ENCODE measurements at places on chromosomes 11 and 22.

DNA sequence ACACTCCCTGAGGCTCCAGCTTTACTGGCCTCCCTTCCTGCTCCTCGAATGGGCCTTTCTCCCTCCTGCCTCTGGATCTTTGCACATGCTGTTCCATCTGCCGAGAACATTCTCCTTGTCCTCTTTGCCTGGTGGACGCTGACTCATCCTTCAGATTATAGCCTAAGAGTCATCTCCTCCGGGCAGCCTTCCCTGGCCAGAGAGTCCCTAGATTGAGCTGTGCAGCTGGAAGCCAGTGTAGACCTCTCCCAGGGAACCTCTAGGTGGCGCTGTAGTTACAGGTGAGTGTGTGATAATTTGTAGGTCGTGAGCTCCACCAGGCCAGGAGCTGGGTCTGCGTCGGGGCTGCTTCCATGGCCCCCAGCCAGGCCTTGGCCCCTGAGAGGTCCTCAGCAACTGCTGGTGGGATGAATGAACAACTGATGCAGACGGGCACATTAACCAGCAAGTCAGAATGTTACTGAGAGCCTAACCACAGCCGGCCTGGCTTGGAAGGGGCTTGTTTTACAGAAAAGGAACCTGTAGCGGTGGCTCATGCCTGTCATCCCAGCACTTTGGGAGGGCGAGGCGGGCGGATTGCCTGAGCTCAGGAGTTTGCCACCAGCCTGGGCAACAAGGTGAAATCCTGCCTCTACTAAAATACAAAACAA, 8.7 kb downstream of the PNPLA5 start:
- DNase-seq = peak; percentile 70

DNA sequence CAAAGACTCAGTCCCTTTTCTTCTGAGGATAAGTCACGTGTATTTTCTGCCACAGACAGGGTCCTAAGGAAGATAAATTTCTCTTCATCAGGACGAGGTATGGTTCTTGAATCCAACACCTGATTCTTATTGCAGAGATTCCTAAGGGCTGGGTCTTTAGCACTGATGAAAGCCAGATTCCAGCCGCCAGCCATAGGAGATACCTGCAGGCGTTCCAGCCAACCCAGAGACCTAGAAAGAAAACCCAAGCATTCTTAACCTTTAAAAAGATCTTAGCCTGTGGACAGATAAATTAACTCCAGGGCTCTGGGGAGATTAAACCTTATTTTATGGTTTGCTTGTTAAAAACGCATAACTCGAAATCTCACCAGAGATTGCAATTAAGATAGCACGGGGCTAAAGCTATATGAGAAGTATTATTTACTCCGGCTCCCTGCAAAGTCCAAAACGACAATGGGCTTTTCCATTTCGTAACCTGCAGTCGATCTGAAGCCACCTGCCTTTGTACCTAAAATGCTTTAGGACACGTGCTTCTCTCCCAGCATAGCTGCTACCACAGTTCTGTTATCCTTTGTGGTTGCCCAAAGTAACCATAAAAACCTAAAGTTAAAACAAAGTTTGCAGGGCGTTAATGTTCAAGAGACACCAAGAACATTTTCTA, 104.5 kb downstream of the NXPE2 start:
- no peak for DNase-seq

- DNase-seq = no peak
These were observed 16.3 kb upstream of the TMEM191C start for GRCh38 chr22:21450858-21451353.

GRCh38 chr11:70471254-70471653, 72.9 kb downstream of the CTTN start:
- peak; percentile 30 for DNase-seq

GRCh38 chr11:30561691-30562415, 24.3 kb downstream of the MPPED2 start:
- DNase-seq = no peak

DNA sequence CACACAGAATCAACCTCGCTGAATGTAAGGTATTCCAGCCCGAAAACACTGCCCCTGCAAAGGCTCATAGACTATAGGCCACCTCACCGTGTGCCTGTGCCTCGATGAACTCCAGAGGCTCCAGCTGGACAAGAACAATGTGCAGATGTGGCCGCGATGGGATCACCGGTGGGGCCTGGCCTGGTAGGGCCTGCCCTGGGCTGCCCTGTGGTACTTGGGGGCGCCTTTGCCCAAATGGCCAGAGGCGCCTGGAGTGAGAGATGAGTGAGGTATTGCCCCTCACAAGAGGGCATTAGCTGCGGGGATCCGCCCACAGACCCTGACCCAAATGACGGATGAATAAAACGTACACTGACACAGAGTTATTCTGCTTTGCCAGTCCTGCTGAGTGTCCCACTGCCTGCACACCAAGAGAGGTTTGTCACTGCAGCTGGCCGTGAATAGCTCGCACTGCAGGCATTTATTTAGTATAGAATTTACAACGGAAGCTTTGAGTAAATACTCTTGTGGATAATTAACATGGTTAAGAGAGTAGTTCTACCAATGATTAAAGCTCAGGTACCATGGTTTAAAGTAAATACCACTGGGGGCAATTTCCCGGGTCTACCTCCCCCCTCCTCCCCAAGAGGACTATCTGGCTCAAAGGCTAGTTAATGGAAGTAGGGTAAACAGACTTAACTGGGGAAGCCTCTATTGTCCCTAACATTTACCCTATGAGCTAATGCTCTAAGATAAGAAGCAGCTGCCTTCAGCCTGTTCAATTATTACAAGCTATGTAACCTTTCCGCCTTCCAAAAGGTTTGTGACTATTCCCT, 101.1 kb upstream of the IGLL5 start:
- DNase-seq = peak; percentile 18

- no peak for DNase-seq
These were observed 169.5 kb downstream of the EFCAB6 start for GRCh38 chr22:43642319-43643206.

DNA sequence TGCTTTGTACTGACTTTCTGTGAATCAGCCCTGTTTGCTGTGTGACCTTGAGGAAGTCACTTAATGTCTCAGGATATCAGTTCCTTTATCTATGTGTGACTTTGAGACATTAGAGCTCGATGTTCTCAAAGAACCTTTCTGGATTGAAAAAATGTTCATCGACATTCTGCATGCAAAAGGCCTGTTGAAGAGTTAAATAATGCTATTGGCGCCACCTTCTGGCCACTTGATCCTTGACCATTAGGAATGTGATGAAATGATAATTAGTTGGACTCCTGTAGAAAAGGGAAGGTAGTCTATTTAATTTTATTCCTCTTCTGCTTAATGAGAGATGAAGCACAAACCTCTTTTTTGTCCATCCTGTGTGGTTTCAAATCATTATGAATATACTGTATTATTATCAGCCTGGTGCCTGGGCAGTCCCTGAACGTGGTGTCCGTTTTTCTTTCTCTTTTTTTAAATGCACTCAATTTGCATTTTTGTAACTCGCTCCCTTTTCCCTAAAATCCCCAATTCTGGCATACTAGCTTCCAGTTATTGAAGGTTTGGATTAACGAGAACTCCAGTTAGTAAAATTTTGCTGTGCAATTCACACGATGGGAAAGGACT, 20.7 kb downstream of the ELF5 start:
- DNase-seq = peak; percentile 58

GRCh38 chr11:113142508-113142907, 171.9 kb upstream of the TTC12 start:
- DNase-seq = no peak

DNA sequence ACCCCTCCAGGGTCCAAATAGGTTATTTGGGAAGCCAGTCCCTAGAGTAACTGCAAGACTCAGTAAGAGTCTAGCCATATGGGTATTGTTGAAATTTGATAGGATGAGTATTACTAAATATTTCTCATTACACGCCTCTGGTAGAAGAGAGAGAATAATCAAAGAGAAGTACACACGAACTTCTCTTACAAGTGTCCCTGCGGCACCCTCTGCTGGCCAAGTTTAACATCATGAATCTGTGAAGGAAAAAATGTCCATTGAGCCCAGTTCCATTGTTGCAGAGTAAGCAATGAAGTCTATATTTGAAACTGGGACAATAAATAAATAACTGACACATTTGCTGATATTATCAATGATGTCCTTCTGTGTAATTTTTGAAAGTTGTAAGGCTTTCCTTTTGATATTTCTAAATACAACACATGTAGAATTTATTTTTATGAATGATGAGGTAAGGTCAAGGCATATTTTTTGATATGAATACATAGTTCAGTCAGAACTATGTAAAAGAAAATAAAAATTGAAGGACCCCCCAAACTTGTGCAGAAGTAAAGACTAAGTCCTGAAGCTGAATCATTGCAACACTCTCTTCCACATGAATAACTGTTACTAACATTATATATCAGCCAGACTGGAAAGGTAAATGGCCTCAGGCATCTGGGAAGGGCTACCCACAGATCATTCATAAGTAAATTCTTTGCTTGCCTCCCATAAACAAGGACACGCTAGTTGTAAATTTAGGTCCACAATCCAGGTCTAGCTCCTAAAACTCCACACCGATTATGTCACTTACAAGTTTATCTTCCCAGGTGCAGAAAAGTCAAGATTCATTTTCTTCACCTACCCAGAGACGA, 10.0 kb downstream of the OR51L1 start:
- DNase-seq = peak; percentile 32

DNA sequence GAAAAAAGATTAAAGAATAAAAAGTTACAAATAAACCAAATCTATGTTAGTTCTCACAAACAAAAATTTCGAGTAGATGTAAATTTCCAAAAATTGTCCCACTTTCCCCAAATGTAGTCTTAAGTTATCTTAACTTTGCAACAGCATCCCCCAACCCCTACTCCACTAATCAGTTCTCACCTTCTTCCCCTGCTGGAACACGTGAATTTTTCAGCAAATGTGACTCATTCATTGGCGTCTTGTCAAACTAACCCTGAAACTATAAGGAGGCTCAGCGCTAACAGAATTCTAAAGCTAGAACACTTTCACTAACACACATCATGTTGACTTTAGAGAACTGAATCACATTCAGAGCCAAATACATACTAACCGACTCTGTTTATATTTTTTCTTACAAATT, 46.1 kb downstream of the PHF21A start:
- DNase-seq = no peak

GRCh38 chr11:119206511-119207414, 624 bp downstream of the CBL start:
- peak; percentile 65 for DNase-seq

DNA sequence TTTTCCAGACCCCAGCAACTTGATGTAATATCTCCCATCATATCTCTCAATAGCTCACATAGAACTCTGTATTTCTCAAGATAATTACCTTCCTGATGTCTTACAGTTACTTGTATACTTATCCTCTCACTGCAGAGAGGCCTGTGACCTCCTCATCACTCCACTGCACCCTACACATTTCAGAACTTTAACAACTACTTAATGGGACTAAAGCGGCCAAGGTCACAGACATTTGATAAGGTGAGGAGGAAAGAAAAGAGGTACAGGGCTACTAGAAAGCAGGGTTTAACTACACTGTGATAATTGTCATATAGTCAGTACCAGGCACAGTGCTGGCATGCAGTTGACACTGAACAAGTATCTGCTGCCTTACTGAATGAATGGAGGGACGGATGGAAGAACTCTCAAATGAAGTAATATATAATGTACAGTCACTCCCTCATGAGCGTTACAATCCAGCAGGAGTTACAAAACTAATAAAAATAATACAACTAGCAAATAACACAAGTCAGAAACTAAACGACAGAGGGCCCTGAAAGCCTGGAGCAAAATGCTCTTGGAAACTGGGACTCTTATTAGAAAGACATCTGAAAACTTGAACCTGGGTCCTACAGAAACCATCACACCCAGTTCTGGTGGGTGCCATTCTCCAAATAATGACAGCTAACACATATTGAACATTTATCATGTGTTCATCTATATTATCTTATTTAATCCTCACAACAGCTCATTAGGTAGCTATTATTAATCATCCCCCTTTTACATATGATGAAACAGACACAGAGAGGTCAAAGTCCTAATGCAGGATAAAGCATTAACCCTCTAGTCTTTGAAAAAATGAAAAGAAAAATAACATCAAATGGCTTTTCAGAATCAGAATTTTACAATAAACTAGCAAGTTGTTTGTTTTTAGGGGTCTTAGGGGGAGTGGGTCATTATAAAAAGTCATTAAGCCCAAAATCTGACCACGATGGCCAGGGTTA, 14.3 kb downstream of the PI4KA start:
- DNase-seq = no peak

DNA sequence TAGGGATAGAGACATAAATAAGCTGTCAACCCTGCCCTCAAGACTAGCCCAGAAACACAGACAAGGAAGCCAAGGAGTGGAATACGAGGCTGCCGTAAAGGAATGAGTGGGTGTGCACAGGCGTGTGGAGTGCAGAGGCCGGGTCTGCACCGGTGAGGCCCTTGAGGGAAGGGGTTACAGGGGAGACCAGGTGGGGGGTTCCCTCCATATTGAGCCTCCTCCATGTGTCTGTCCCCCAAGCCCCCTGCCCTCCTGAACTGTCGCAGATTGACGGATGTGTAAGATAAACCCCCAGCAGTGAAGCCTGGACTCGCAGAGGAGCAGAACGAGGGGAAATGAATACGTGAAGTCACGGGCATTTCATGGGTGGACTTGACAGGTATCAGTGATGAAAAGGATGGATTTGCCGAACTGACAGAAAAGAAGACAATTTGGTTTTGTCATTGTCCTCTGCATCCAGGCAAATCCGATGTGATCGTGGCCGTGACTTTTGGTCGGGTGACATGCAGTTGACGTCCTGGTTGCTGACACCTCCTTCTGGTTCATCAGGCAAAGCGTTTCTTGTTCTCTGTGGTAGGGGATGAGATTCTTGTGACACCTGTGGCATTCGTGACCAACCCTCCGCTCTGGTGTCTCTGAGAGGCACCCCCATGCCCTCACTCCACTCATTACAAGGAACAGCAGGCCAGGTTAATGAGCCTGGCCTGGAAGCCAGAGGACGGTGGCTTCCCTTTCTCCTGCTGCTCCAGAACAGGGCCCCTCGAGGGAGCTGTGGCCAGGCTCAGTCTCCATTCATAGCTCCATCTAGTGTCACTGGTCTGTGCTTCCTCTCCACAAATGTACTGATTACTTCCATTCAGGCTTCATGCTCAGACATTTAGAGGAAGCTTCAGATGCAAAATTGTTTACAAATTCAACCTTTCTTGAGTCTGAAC, 223.1 kb upstream of the B3GAT1 start:
- DNase-seq = no peak

DNA sequence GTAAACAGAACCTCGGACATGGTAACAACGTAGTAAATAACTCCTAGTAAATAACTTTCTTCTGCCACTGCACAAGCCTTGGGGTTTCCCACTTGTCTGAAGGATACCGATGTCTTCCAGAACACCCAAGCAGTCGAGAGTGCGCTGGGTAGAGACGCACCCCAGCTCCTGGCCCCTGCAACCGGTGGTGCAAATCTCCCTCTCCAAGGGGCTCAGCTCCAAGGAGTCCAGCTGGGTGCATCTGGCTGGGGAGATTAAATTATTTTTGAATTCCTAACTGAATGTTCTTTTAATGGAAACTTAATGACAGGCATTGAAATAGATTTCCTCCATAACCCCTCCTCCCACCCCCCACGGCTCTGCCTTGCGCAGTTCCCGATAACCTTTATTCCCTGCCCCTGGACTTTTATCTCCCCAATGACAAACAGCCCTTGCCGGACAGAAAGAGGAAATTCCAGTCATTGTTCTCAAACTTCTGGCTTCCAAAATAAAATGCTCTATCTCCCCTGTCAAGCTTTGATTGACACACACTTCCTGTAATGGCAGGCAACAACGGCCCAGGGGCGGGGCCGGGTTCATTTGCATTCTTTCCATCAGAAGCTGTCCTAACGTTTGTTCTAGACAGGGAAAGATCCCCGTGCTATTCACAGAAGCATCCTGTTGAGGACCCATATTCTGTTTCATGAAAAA, 31.2 kb downstream of the KCNJ1 start:
- DNase-seq = no peak

- DNase-seq = no peak
These were observed 82.8 kb upstream of the VSTM5 start for GRCh38 chr11:93933230-93933629.

All from activated CD8-positive, alpha-beta T cell treated with anti-CD3 and anti-CD28 coated beads, Interleukin-2, amount 10 ng/mL, durations not matched to agents 7 days and 5 days (primary cell).